ENCODE measurements at places on chromosomes 12 and 14.

GRCh38 chr14:68820999-68821683, 28.3 kb upstream of the ZFP36L1 start:
- no peak for DNase-seq

DNA sequence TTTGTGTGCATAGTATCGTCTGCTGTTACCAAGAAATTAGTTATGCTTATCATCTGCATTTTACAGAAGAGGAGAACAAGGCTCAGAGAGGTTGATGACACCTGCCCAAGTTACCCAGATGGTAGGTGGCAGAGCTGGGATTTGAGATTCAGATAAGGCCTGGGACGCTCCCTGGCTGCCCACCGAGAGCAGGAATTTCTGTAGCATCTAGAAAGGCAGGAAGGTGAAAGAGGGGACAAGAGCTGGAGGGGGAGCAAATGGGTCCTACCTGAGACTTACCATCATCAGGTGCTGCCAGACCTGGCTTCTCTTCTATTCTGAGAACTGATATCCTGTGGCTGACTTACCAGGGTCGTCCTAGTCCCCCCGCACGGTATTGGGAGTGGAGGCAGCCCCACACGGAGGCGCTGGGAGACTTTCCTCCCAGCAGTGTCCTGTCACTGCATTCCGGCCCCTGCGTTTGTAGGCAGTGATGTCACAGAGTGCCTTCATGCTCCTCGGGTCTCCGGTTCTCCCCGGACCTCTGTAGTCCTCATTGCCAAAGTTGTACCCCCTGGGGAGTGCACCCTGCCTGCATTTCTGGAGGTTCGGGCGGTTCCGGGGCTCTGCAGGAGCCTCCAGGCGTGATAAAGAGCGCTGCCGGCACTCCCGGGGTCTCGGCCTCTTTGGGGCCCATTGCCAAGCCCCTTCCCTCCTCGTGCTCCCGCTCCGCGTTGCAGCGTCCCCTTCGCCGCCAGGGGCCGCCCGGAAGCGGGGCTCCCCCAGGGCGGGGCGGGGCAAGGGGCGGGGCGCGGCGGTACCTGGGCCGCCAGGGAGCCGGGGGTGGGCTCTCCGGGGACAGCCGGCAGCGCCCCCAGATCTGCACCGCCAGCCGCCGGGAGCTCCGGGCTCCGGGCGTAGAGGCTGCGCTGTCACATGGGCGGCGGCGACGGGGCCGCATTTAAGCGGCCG, at the start of gene CABP1:
Gene CABP1 (plus strand): TSS at position 856 of the 951 bp plus-strand sequence. CDS start 60 bp downstream, at position 916.
- no peak for DNase-seq

- no peak for DNase-seq
These were observed 30.9 kb downstream of the CCDC92 start for GRCh38 chr12:123941624-123942237.

DNA sequence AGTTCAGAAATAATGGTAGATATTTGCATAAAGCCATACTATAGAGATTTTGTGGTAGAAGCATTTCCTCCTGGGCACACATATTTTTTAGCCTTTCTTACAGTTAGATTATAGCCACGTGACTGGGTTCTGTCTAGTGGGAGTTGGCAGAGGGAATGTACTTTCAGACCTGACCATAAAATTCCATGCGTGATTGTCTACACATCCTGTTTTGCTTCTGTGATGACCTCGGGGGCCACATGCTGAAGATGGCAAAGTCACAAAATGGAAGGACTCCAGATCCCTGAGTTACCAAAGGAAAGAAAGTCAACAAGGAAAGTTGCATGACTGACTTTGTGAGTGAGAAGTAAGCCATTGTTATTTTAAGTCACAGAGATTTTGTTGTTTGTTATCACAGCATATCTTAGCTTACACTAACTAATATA, 14.6 kb upstream of the MIA2 start:
- peak; percentile 57 for DNase-seq

DNA sequence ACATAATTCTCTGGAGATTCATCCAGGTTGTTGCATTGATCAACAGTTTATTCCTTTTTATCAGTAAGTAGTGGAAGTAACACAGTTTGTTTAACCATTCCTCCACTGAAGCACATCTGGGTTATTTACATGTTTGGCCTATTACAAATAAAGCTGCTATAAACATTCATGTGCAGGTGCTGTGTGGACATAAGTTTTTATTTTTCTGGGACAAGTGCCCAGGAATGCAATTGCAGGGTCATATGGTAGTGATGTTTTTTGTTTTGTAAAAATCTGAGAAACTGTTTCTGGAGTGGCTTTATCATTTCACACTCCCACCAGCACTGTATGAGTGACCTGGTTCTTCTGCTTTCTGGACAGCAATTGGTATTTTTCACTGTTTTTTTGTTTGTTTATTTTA, 505.4 kb downstream of the CCER1 start:
- DNase-seq = no peak

DNA sequence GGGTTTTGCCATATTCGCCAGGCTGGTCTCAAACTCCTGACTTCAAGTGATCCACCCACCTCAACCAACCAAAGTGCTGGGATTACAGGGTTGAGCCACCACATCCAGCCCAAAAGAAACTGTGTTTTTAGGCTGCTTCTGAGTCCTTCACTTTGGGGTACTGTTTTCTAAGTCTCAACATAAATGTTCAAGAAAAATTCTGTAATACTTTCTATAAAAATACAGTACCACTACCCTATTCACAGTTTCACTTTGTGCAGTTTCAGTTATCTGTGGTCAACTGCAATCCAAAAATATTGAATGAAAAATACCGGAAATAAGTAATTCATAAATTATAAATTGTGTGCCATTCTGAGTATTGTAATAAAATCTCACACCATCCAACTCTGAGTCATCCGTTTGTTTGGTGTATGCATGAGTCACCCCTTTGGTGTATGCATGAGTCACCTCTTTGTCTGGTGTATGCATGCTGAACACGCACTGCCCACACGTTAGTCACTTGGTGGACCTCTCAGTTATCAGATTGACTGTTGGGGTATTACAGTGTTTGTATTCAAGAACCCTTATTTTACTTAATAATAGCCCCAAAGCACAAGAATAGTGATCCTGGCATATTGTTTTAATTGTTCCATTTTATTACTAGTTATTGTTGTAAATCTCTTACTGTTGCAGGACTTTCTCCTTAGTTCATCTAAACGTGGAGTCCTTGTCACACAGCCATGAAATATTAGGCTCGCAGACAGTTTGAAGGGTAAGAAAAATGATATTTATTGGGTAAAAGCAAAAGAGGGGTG, 190.2 kb downstream of the FSCB start:
- DNase-seq = peak; percentile 89

- DNase-seq = no peak
These were observed 33.5 kb downstream of the DAD1 start for GRCh38 chr14:22555384-22556011.

- DNase-seq = no peak
These were observed 149.5 kb downstream of the PRKCH start for GRCh38 chr14:61470961-61471293.
